Transverse colon (tissue), 4 donors: ENCODE measurements at places on chromosomes 11 and 22. TPM values are rescaled to one million over a fixed set of nuclear protein-coding genes. Genes with fewer than 3 reads are reported as not detected.

LRRC74B gene
- total RNA-seq: not detected

SUSD2 gene
- total RNA-seq: 67.7 TPM

CHRM1 gene
- 0.32 TPM for total RNA-seq

GLB1L3 gene
- not detected for total RNA-seq

DNA sequence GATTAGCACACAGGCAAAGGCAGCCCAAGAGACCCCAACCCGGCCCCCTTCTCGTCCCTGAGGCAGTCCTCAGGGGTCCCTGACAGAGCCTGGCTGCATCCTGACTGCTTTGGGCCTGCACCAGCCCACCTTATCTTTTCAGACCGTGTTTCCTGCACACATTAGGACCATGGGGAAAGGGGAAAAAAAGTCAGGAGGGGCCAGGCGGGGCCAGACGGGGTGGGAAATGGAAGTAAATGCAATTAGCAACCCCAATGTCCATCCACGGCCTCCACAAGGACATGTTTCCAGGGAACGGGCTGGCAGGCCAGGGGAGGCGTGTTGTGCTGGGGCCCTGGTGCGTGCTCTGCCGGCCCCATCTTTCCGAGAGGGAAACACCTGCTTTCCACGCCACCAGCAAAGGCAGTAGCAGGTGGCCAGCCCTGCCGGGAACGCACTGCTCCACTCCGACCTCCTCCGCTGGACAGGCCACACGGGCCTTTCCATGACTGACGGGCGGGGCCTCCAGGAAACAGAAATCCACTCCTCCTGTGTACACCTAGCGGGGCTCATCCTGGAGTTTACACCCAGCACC lies 7.4 kb downstream of the EHD1 start:
- DNase-seq: peak; percentile 64
- H3K36me3 ChIP-seq: no peaks in the 10 kb centered on the region
- peak overlapping the region; percentile 93 for H3K27ac ChIP-seq
- no peaks in the 10 kb centered on the region for H3K27me3 ChIP-seq
- H3K4me3 ChIP-seq: no peak overlapping the region

GRCh38 chr11:125950178-125950490 lies 4.3 kb downstream of the VSIG10L2 start:
- no peak overlapping the region for H3K4me3 ChIP-seq
- H3K27me3 ChIP-seq: no peaks in the 10 kb centered on the region
- no peak for DNase-seq
- H3K4me1 ChIP-seq: peaks cover 23% of the 10 kb centered on the region

GRCh38 chr11:41989823-41990380 lies 530.5 kb upstream of the LRRC4C start:
- no peaks in the 10 kb centered on the region for H3K36me3 ChIP-seq
- no peak overlapping the region for H3K4me3 ChIP-seq
- no peak overlapping the region for H3K27ac ChIP-seq
- H3K27me3 ChIP-seq: no peaks in the 10 kb centered on the region
- H3K4me1 ChIP-seq: no peaks in the 10 kb centered on the region

DNA sequence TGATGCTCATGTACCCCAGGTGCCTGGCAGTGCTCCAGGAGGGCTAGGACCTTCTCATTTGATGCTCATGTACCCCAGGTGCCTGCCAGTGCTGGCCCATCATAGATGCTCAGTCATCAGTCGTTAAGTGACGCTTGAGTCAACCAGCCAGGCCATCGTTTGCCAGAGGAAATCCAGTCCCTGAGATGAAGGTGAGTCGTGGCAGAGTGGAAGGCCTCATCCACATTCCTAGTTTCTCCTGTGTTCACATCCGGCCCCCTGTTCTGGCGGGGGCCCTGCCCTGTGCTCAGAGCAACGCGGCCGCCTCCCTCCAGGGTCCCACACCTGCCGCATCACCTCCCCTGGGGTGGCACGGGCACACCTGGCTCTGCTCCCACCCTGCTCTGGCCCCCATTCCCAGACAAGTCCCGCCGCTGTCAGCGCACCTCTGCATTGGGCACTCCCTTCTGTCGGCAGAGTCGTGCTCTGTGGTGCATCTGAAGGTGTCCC lies 279.9 kb downstream of the BRD1 start:
- no peak overlapping the region for H3K4me3 ChIP-seq
- H3K4me1 ChIP-seq: no peaks in the 10 kb centered on the region
- no peaks in the 10 kb centered on the region for H3K36me3 ChIP-seq
- H3K27ac ChIP-seq: no peak overlapping the region
- peaks cover 7% of the 10 kb centered on the region for H3K27me3 ChIP-seq

GRCh38 chr22:30225220-30225927 lies 21.2 kb downstream of the LIF start:
- H3K27ac ChIP-seq: no peak overlapping the region
- no peak overlapping the region for H3K4me3 ChIP-seq
- no peaks in the 10 kb centered on the region for H3K36me3 ChIP-seq
- H3K27me3 ChIP-seq: peaks cover 8% of the 10 kb centered on the region

DNA sequence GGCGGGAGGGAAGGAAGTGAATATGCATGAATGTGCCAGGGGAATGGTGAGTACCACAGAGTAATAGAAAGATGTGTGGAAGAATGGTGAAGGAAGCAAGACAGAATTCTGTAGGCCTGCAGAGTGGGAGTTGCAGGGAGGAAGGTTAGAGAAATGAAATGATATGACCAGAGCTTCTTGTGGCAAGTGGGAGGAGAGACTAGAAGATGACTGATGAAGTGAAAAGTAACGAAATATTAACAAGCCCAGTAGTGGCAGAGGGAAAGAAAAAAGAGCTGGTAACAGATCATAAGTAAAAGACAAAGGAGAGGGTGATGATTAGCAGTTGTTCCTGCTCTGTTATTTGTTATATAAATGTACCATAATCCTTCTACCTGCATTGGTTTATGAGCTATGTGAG lies 1.0 kb upstream of the ALKBH8 start:
- no peaks in the 10 kb centered on the region for H3K36me3 ChIP-seq
- H3K4me3 ChIP-seq: no peak overlapping the region
- H3K4me1 ChIP-seq: peaks cover 16% of the 10 kb centered on the region
- DNase-seq: no peak

DNA sequence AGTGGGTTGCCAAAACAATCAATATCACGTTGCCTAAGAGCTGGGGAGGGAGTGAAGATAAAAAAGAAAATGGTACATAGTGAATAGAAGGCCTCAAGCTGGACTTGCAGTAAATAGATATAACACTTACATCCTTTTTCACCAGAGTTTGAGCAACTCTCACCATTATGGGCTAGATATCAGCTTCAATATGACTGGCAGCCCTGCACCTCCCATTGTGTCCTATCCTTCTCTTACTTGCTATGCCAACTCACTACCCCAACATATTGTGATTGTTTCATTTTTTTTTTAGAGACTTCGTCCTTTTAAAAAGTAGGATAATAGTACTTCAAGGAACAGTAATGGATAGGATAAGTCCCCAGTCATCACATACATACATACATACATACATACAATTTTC lies 7.4 kb downstream of the HBG1 start:
- no peaks in the 10 kb centered on the region for H3K27me3 ChIP-seq
- no peaks in the 10 kb centered on the region for H3K4me1 ChIP-seq
- H3K36me3 ChIP-seq: no peaks in the 10 kb centered on the region

DNA sequence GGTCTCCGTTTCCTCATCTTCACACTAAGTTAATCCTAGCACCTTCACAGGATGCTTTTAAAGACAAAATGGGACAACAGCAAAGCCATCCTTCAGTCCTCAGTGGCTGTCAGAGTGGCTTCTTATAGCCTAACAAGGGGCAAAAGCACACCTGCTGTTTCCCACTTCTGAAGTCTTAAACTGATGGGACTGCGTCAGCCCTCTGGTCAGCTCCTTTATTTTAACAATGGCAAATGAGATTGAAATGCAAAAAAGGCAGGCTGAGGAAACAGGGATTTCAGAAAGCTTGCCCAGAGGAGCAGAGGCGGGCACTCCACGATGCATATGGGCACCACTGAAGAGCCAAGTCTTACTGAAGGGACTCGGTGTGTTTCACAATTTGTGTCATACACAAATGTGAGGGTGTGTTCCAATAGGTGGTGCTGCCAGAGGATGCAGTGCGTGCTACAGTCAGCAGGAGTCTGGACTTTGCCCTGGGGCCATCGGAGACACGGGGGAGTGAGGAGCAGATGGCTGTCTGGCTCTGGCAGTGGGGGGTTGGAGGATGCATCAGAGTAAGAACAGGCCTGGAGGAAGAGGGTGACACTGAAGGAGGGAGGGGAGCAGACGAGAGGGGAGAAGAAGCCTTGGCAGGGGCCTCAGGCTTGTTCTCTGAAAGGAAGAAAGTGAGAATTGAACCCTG lies 47.3 kb downstream of the TENM4 start:
- no peak for DNase-seq
- no peaks in the 10 kb centered on the region for H3K27me3 ChIP-seq
- no peaks in the 10 kb centered on the region for H3K36me3 ChIP-seq
- no peak overlapping the region for H3K4me3 ChIP-seq
- no peak overlapping the region for H3K27ac ChIP-seq
